Stimulated activated CD4-positive, alpha-beta T cell treated with anti-CD3 and anti-CD28 coated beads, Interleukin-1b, Interleukin-23, amount 100 ng/mL, for 4 hours (primary cell): ENCODE measurements at places on chromosomes 12 and 14.

DNA sequence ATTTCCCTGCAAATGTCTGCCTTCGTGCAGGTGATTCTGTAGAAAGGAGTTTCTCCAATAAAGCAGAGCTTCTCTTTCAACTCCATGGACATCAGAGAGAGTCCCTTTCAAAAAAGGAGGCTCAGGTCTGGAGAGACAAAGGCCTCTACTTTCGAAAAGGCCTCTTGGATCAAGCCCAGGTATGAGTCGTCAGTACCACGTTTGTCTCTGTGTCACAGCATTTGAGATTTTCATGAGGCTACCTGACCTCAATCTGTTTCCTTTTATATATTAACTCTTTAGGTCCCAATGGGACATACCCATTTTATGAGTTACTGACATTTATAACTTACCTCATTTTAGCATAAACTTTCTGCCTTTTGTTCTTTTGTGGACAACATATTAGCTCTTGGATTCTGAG lies 290.8 kb downstream of the RPAP3 start:
- no peak for DNase-seq

GRCh38 chr14:80714474-80714873 lies 227.1 kb downstream of the CEP128 start:
- DNase-seq, result no peak

DNA sequence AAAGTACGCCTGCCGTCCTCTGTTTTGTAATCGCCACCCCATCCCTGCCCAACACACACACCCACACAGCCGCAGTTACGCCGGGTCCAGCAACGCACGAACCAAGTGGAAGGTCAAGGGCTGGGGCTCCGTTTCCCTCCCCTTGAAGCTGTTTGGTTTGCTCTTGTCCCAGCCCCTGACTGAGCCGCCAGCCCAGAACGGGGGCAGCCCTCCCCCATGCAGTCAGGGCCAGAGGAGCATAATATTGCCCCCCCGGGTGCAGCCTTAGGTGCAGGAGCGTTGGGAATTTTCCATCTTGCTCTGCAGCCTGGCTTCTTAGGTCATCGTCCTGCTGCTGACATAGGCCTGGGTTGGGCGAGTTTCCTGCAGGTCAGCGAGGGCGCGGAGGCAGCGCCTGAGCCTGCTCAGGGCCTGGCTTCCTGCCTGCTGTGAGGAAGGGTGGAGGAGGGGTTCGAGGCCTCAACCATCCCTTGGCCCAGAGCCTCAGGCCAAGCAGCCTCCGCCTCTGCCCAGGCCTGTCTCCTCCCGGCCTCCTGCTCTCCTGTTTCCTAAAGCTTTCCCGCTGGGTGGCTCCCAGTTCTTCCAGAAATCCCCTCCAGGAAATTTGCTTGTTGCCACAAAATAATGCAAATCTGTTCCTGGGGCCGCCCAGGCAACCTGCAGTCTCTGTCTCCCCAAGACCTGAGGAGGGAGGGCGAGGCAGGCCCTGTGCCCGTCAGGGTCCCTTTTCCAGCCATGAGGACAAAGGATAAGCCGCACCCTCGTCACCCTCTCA lies 44.5 kb downstream of the PSMA6 start:
- no peak for DNase-seq

DNA sequence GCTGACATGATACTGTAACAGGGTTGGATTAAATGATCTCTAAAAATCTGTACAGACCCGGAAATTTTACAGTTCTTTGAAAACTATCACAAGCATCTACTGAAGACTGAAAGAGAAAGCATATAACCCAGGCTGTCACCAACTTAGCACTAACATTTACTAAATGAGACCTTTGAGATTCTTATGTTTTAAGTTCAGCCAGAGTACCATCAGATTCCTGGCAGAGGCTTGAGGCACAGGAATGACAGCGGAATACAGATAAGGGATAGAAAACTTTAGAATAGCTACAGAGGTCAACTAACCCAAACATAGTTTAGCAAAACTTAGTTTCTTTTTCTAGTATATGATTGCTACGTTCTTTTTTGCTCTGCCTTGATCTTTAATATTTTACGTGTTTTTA lies 91.6 kb upstream of the FERMT2 start:
- no peak for DNase-seq
